Stimulated activated CD4-positive, alpha-beta T cell treated with anti-CD3 and anti-CD28 coated beads, Interleukin-12 subunit alpha, Interleukin-12 subunit beta, amount 100 ng/mL, for 48 hours (primary cell): ENCODE measurements at places on chromosomes 1 and 21.
A peak's percentile ranks its signal among the peaks of the same experiment; 100 is the strongest.

DNA sequence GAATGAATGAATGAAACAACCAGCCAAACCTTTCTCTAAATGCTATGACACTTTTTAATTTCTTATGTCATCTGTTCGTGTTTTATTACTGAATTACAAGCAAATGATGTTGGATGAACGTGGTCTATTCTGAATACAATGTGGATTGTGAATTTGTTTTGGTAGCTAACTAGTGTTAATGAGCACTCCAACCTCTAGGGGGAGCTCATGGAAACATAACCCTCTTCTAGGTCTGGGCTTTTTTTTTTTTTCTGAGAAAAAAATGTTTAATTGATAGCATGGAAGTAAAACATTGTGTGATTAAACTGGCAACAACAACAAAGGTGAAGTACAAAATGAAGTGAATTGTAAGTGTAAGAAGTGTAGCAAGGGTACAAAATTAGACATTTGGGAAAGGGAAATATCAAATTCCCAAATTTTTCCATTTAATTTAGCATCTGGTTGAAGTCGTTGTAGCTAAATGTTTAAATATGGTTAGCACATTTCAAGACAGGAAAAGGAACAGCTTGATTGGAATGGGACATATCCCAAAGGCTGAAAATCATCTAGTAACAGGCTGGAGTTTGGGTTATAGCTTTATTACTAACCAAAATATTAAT is 42.6 kb upstream of the PTGS2 start:
- DNase-seq, result no peak

- no peak for DNase-seq
Observed at GRCh38 chr1:20188455-20188817, 2.1 kb upstream of the PLA2G2C start.

- no peak for DNase-seq
Observed at GRCh38 chr1:6271554-6271953, 10.7 kb upstream of the GPR153 start.

- no peak for DNase-seq
Observed at GRCh38 chr1:15727866-15728534, 8.1 kb upstream of the SLC25A34 start.

DNA sequence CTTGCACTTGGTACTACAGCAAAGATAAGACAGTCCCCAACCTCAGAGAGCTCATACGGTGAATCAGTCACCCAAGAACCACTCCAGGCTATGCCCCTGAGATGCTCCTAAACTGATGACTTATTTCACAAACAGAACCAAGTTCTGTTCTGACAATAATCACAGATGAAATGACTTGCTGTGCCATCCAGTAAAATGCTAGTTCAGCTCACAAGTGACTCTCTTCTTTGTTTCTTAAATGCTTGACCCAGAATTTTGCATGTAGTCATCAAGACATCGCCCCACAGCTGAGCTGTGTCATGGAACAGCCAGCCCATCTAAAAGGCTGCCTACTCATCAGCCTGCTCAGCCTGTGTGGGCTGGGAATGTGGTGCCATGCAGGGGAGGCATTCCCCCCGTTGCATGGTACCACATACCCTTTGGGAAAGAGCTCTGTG is 6.1 kb upstream of the SLC19A2 start:
- peak; percentile 33 for DNase-seq

DNA sequence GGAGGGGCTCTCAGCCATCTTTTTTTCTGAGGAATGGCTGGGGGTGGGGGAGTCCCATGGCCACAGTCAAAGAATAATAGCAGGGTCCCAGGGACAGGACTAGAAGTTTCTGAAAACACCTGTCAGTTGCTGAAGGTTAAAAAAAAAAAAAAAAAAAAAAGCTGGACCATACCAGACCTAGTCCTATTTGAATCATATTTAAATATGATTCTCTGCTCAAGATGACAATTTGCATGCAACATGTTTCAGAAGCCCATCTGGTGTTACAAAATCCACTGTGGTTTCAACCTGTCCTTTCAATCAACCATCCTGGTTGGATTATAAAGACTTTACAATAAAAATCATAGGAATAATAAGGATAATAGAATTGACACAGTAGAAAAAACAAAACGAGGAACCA is 153.7 kb downstream of the TENT5C start:
- DNase-seq, result no peak

DNA sequence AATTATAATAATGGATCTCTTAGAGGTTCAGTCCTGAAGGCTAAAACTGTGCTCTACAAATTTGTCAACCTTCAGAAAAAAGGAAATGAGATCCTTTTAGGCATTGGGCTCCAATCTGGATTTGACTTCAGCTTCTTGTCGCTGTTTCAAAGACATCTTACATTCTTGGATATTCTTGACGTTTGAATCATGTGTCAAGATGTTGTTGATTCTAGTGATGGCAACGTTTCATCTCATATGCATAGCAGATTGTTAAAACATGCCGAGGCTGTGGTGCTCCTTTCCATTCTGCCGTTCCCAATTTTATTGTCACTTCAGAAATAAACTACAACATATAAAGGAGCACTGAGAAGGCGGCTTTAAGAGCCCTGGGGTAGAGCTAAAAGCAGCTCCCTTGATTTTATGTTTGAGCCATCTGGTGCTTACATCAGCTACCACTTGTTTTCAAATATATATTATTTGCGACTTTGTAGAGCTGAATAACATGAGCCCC is 467.6 kb upstream of the ZRANB2 start:
- no peak for DNase-seq

DNA sequence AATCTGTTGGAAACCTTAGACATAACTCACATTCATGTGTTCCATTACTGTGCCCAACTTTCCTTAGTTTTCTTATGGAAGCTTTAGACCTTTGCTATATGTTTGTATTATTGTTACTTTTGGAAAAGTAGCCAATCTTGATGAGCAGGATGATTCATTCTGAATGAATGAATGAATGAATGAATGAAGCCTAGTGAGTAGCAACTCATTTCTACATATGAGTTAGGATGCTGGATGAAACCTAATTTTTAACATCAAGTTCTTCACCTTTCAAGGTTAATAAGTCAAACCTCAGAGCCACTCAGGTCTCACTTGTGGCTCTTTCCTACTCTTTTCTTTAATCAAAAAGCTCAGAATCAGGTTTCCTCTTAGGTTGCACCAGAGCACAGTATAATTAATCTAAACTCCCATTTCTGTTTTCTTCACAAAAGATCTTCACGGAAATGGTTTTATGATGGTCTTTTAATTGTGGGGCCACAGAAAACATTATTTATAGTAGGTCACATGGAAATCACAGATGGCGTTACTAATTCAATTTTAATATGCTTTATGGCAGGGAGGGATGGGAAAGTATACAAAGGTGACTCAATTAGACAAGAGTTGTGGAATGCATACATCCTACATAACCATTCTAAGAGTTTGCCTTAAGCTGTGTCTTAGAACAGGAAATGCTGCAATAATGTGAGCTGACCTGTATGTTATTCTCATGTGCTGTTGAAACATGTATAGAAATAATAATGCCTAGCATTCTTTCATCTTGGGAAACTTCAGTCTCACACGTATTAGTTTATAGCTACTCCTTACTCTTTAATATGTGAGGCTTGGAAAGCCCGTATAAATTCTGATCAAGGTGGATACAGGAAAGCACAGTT is 4.5 kb upstream of the DDX59 start:
- DNase-seq, result no peak
